ENCODE measurements at places on chromosomes 13 and 19. TPM values are rescaled to one million over a fixed set of nuclear protein-coding genes. Genes with fewer than 3 reads are reported as not detected.

Gene MADCAM1
- total RNA-seq, result 0.31 TPM

Gene NLRP4
- total RNA-seq, result not detected

Gene ZNF525
- total RNA-seq, result 3.6 TPM

GRCh38 chr13:96844616-96845015 lies 149.7 kb downstream of the OXGR1 start:
- H3K27ac ChIP-seq, result no peak overlapping the region
- no peak overlapping the region for H3K4me3 ChIP-seq
- no peaks in the 10 kb centered on the region for H3K27me3 ChIP-seq
- DNase-seq, result no peak

Gene FFAR1
- not detected for total RNA-seq

- H3K4me1 ChIP-seq, result no peaks in the 10 kb centered on the region
- no peaks in the 10 kb centered on the region for H3K36me3 ChIP-seq
- H3K27ac ChIP-seq, result no peak overlapping the region
- no peak for DNase-seq
- no peak overlapping the region for H3K4me3 ChIP-seq
Observed at GRCh38 chr19:32543115-32543900, 37.7 kb upstream of the PDCD5 start.

GRCh38 chr13:82947191-82947621 lies 935.1 kb downstream of the SLITRK1 start:
- no peaks in the 10 kb centered on the region for H3K27me3 ChIP-seq
- H3K4me1 ChIP-seq, result no peaks in the 10 kb centered on the region
- DNase-seq, result no peak
- no peak overlapping the region for H3K27ac ChIP-seq
- no peak overlapping the region for H3K4me3 ChIP-seq
- no peaks in the 10 kb centered on the region for H3K36me3 ChIP-seq

Gene MEIS3
- total RNA-seq, result 3.4 TPM

Gene OLFM4
- 0.28 TPM for total RNA-seq

Gene ITGBL1
- total RNA-seq, result 2.5 TPM

Gene TMEM59L
- total RNA-seq, result 1.1 TPM

GRCh38 chr19:8648240-8648639 lies 17.8 kb downstream of the NFILZ start:
- no peak overlapping the region for H3K27ac ChIP-seq
- no peaks in the 10 kb centered on the region for H3K4me1 ChIP-seq
- H3K27me3 ChIP-seq, result no peaks in the 10 kb centered on the region
- no peaks in the 10 kb centered on the region for H3K36me3 ChIP-seq
- no peak for DNase-seq
- H3K4me3 ChIP-seq, result no peak overlapping the region

DNA sequence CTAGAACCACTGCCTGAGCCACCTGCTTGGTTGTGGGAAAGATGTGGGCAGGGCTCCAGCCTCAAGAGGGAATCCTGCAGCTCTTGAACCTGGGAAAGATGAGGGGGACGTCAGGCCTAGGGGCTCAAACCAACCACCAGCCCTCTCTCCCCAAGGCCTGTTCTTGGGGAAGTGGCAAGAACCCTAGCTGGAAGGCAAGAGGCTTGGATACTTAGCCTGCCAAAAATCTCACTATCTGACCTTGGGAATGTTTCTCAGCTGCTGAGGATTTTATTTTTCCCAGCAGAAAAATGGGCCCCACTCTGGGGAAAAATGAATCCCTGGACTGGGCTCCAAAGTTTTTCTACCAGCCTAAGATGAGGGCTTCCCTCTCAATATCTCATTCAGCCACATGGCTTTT lies 4.6 kb downstream of the USHBP1 start:
- H3K27me3 ChIP-seq, result no peaks in the 10 kb centered on the region
- H3K4me1 ChIP-seq, result no peaks in the 10 kb centered on the region
- DNase-seq, result no peak
- H3K27ac ChIP-seq, result no peak overlapping the region

DNA sequence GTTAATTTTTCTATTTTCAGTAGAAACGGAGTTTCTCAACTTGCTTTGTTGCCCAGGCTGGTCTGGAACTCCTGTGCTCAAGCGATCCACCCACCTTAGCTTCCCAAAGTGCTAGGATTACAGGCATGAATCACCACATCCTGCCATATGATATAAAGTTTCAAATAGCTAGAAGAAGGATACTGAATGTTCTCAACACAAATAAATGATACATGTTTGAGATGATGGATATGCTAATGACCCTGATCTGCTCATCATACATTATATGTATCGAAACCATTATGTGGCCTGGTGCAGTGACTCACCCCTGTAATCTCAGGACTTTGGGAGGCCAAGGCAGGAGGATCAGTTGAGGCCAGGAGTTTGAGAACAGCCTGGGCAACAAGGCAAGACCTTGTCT lies 11.5 kb downstream of the CIB3 start:
- no peak for DNase-seq
- H3K27me3 ChIP-seq, result no peaks in the 10 kb centered on the region
- H3K4me1 ChIP-seq, result no peaks in the 10 kb centered on the region
- H3K36me3 ChIP-seq, result no peaks in the 10 kb centered on the region
- H3K27ac ChIP-seq, result no peak overlapping the region

Gene HIF3A
- 53.3 TPM for total RNA-seq

Gene ALG5
- 14.3 TPM for total RNA-seq

DNA sequence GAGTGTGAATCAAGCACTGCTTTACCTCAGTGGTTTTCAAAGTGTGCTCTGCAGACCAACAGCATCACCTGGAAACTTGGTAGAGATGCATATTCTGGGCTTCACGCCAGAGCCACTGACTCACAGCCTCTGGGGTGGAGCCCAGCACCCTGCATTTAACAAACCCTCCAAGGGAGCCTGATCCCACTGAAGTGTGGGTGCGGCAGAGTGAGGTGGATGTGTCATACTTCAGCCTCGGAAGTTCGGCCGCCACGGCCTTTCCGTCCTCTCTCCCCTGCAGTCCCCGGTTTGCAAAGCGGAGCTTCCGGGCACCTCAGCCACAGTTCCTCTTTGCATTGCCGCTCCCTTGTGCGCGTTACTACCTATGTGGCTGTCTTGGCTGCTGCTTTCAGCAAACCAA lies 33.3 kb upstream of the MICU2 start:
- H3K36me3 ChIP-seq, result no peaks in the 10 kb centered on the region
- no peak overlapping the region for H3K27ac ChIP-seq
- no peaks in the 10 kb centered on the region for H3K4me1 ChIP-seq
- H3K4me3 ChIP-seq, result no peak overlapping the region
- no peaks in the 10 kb centered on the region for H3K27me3 ChIP-seq

- no peak overlapping the region for H3K27ac ChIP-seq
- no peaks in the 10 kb centered on the region for H3K4me1 ChIP-seq
- H3K27me3 ChIP-seq, result no peaks in the 10 kb centered on the region
- DNase-seq, result no peak
- no peaks in the 10 kb centered on the region for H3K36me3 ChIP-seq
Observed at GRCh38 chr13:62387647-62388046, 972.0 kb upstream of the PCDH20 start.

- H3K27ac ChIP-seq, result no peak overlapping the region
- H3K36me3 ChIP-seq, result no peaks in the 10 kb centered on the region
- H3K4me1 ChIP-seq, result no peaks in the 10 kb centered on the region
Observed at GRCh38 chr13:40082639-40083038, 427.2 kb downstream of the COG6 start.

- peaks cover 12% of the 10 kb centered on the region for H3K4me1 ChIP-seq
- H3K27me3 ChIP-seq, result no peaks in the 10 kb centered on the region
- peaks cover 38% of the 10 kb centered on the region for H3K36me3 ChIP-seq
- H3K4me3 ChIP-seq, result peak overlapping the region; percentile 64
Observed at GRCh38 chr19:10332158-10332964, 968 bp downstream of the RAVER1 start.

Gene WDR88
- not detected for total RNA-seq

DNA sequence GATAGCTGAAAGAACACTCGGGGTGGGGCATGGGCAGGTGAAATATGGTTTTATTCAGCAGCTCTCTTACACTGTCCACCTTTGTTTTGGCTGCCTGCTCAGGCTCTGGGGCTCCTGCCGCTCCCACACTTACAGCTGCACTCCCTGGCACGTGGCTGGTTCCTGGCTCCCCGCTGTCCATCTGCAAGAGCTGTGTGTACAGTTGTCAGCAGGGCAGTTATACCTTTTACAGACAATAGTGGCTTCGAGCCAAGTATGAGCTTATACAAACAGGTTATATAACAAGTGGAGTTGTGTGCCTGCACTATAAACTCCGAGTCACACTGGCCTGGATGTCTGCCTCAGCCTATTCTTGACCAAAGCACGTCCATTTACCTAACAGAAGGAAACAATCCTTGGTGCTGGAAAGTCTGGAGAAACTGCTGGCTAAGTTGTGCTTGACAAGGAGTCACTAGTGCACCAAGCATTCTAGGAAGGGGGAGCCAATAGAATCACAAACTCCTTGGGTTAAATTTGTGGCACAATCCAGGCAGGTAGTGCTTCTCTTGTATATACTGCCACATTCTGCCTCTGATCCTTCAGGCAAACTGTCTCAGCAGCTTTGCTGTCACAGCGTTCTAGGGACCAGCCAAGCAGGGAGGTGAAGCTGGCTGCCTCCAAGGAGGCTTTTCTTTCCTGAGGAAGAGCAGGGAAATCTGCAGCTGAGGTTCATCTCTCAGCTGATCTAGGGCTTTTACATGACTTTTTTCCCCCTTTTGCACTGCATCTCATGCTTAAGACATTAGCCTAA lies 68.2 kb downstream of the NHLRC3 start:
- no peaks in the 10 kb centered on the region for H3K4me1 ChIP-seq
- DNase-seq, result no peak
- H3K4me3 ChIP-seq, result no peak overlapping the region
- no peak overlapping the region for H3K27ac ChIP-seq
- H3K27me3 ChIP-seq, result no peaks in the 10 kb centered on the region
- no peaks in the 10 kb centered on the region for H3K36me3 ChIP-seq

GRCh38 chr13:75196147-75196837 lies 285.7 kb downstream of the TBC1D4 start:
- no peaks in the 10 kb centered on the region for H3K36me3 ChIP-seq
- no peaks in the 10 kb centered on the region for H3K27me3 ChIP-seq
- H3K27ac ChIP-seq, result no peak overlapping the region

Gene GCDH
- 105 TPM for total RNA-seq

Gene MBD3L3
- not detected for total RNA-seq

- no peak overlapping the region for H3K27ac ChIP-seq
- peaks cover 12% of the 10 kb centered on the region for H3K4me1 ChIP-seq
- no peak for DNase-seq
- H3K27me3 ChIP-seq, result no peaks in the 10 kb centered on the region
Observed at GRCh38 chr19:33812388-33813330, 16.0 kb downstream of the KCTD15 start.

DNA sequence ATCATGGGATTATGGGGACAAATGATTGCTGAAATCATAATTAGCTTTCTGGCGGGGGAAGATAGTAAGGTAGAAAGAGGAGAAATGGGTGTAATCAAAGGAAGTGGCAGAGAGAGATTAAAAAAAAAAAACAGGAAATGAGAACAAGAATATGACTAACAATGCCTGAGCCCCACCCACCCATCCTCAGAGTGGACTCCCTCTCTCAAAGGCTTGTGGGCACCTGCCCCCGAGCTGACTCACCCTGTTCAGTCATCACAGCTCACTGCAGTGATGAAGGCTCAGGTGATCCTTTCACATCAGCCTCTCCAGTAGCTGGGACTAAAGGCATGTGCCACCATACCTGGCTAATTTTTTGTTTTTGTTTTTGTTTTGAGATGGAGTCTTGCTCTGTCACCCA lies 26.4 kb upstream of the TPT1 start:
- peaks cover 27% of the 10 kb centered on the region for H3K4me1 ChIP-seq
- H3K4me3 ChIP-seq, result no peak overlapping the region
- no peaks in the 10 kb centered on the region for H3K27me3 ChIP-seq
- no peak overlapping the region for H3K27ac ChIP-seq
- peak; percentile 41 for DNase-seq

DNA sequence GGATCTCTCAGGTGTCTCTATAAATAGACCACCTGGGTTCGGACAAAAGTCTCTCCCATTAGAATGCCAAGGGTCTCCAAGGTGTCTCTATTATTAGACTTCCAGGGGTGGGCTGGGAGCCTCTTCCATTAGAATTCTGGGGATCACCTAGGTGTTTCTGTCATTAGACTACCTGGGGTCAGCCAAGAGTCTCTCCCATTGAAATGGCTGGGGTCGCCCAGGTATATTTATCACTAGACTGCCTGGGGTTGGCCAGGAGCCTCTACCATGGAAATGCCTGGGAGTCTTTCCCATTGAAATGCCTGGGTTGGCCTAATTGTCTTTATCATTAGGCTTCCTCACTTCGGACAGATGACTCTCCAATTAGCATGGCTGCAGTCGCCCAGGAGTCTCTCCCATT lies 1565.5 kb downstream of the UQCRFS1 start:
- H3K4me3 ChIP-seq, result no peak overlapping the region
- H3K36me3 ChIP-seq, result no peaks in the 10 kb centered on the region
- no peaks in the 10 kb centered on the region for H3K27me3 ChIP-seq
- no peaks in the 10 kb centered on the region for H3K4me1 ChIP-seq

Gene SBSN
- not detected for total RNA-seq

Gene LTBP4
- 101 TPM for total RNA-seq

- H3K36me3 ChIP-seq, result no peaks in the 10 kb centered on the region
- H3K27ac ChIP-seq, result no peak overlapping the region
- no peak overlapping the region for H3K4me3 ChIP-seq
- no peaks in the 10 kb centered on the region for H3K4me1 ChIP-seq
Observed at GRCh38 chr13:67515895-67516294, 285.8 kb upstream of the PCDH9 start.

GRCh38 chr13:78609464-78610205 lies 6.3 kb upstream of the POU4F1 start:
- H3K4me1 ChIP-seq, result peaks cover 36% of the 10 kb centered on the region
- H3K27me3 ChIP-seq, result peaks cover 61% of the 10 kb centered on the region
- no peak for DNase-seq
- peak overlapping the region; percentile 61 for H3K4me3 ChIP-seq
- no peak overlapping the region for H3K27ac ChIP-seq

GRCh38 chr19:41951686-41952172 lies 7.4 kb downstream of the RABAC1 start:
- peak; percentile 81 for DNase-seq
- no peak overlapping the region for H3K4me3 ChIP-seq
- no peaks in the 10 kb centered on the region for H3K27me3 ChIP-seq
- H3K36me3 ChIP-seq, result peaks cover 18% of the 10 kb centered on the region
- no peak overlapping the region for H3K27ac ChIP-seq

DNA sequence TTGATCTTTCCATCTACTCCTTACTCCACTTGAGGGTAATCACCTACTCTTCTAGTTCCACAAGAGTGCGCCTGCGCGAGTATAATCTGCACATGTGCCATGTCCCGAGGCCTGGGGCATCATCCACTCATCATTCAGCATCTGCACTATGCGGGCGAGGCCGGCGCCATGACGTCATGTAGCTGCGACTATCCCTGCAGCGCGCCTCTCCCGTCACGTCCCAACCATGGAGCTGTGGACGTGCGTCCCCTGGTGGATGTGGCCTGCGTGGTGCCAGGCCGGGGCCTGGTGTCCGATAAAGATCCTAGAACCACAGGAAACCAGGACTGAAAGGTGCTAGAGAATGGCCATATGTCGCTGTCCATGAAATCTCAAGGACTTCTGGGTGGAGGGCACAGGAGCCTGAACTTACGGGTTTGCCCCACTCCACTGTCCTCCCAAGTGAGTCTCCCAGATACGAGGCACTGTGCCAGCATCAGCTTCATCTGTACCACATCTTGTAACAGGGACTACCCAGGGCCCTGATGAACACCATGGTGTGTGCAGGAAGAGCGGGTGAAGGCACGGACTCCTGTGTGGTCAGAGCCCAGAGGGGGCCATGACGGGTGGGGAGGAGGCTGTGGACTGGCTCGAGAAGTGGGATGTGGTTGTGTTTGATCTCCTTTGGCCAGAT lies 2.7 kb upstream of the KLK2 start:
- H3K27ac ChIP-seq, result no peak overlapping the region
- no peak for DNase-seq
- no peaks in the 10 kb centered on the region for H3K4me1 ChIP-seq

Gene LILRB3
- 4.5 TPM for total RNA-seq

GRCh38 chr13:70424928-70425327 lies 316.7 kb upstream of the KLHL1 start:
- no peaks in the 10 kb centered on the region for H3K4me1 ChIP-seq
- H3K27me3 ChIP-seq, result no peaks in the 10 kb centered on the region
- H3K4me3 ChIP-seq, result no peak overlapping the region
- H3K27ac ChIP-seq, result no peak overlapping the region
- no peak for DNase-seq
- no peaks in the 10 kb centered on the region for H3K36me3 ChIP-seq
